ENCODE measurements at places on chromosomes 5 and 9.

GRCh38 chr5:137496919-137497318, 2.2 kb downstream of the SPOCK1 start:
- DNase-seq: no peak

DNA sequence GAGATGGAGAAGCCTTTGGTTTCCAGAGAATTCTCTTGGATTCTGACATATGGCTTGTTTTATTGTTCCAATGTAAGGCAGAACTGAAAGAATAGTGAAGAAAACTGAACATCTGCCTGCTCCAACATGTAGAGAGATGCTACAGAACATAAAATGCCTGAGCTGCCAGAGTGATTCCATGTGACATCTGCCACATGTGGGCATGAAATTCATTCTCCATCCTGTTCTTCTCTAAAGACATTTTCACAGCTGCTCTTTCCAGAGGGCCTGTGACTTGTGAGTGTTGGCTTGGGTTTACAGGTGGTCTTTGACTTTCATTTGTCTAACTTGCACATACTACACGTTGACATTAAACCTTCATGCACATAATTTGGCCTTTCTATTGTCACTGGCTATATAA, 33.7 kb upstream of the TXN start:
- DNase-seq: no peak

GRCh38 chr5:76704131-76704663, 11.7 kb upstream of the F2R start:
- no peak for DNase-seq

DNA sequence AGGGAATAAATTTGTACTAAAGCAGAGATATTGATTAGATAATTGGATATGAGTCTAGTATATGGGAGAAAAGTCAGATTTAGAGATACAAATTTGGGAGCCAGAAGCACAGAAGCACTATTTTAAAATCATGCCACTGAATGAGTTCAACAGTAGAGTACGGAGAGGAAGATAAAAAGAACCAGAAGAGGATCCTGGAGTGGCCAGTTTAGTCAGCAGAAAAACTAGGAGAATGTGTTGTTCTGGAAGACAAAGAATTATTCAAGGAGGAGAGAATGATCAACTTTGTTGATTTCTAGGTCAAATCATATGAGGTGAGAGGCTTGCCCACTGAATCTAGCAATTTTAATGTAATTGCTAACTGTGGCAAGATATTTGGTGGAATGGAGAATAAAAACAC, 67.0 kb downstream of the NIPBL start:
- no peak for DNase-seq

- no peak for DNase-seq
Measured at GRCh38 chr5:122985954-122986721, 50.4 kb downstream of the PPIC start.

GRCh38 chr9:135789838-135790291, 87.9 kb downstream of the KCNT1 start:
- no peak for DNase-seq

- DNase-seq: no peak
Measured at GRCh38 chr5:128925973-128926372, 39.3 kb upstream of the SLC27A6 start.

- no peak for DNase-seq
Measured at GRCh38 chr9:86096386-86096785, 3.0 kb downstream of the GOLM1 start.

DNA sequence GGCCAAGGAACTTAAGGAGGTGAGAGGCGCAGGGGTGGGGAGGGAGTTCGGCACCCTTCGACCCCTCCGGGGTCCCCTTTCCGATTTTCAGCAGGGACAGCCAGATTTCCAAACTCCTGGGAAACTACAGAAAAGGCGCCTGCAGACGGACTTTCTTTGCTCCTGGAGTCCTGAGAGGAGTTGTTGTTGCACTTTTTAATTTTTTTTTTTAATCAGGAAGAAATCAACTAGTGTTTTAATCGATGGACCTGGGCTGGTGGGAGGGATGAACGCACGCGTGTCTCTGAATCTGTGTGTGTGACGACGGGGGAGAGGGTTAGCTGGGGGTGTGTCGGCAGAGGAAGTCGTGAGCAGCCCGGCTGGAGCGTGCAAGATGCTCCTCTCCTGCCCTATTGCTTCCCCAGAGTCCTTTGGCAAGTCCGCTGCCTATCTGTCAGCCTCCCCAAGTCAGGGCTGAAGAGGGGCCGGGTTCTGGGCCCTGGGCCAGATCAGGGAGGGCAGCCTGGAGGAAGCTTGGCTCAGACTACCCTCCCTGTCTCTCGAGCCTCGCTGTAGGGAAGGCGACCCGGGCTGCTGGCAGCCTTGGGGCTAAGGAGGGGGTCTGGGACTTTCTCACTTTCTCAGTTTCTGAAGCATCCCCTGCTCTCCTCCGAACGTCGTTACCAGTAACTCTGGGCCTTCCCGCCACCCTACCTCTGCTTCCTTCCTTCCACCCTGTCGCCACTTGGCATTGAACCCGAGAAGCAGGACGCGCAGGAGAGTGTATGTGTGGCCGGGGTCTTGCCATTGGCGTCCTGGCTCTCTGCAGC, 731 bp downstream of the PRR16 start:
- DNase-seq: no peak

GRCh38 chr5:124136609-124137008, 609.8 kb downstream of the ZNF608 start:
- no peak for DNase-seq

- no peak for DNase-seq
Measured at GRCh38 chr9:108396193-108396592, 459.6 kb downstream of the ACTL7B start.

DNA sequence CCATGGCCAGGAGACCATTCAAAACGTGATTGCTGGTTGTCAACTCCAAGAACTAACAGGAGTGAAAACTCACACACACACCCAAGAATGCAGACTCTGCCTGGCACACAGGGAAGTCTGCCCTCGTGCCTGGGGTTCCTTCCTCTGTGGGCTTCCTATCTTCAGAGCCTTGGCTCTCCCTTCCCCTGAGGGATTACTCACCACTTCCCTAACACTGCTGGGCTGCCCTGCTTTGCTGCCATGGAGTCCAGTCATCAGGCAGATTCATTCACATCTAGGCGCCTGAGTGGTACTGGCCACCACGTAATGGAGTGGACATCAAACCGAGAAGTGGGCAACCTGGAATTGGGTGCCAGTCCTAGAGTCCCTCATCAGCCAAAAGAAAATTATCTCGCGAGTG, 76.4 kb upstream of the PRSS3 start:
- DNase-seq: no peak

DNA sequence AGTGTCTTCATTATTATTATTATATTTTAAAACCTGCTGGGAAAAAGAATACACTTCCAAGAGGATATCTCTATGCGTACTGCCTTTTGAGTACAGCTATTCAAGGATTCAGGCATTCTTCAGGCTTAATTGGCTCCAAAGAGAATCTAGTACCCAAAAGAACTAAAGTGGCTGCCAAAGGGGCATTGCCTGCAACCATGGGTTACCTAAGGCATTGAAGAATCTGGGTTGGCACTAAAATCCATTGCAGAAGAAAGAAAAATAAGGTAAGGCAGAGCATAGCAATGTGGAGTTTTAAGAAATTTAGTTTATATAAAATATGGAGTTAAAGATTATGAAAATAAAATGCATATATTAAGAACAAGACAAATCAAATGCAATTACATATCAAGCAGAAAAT, 223.5 kb downstream of the TMEM161B start:
- DNase-seq: no peak

GRCh38 chr5:147204576-147204975, 30.2 kb upstream of the STK32A start:
- no peak for DNase-seq

DNA sequence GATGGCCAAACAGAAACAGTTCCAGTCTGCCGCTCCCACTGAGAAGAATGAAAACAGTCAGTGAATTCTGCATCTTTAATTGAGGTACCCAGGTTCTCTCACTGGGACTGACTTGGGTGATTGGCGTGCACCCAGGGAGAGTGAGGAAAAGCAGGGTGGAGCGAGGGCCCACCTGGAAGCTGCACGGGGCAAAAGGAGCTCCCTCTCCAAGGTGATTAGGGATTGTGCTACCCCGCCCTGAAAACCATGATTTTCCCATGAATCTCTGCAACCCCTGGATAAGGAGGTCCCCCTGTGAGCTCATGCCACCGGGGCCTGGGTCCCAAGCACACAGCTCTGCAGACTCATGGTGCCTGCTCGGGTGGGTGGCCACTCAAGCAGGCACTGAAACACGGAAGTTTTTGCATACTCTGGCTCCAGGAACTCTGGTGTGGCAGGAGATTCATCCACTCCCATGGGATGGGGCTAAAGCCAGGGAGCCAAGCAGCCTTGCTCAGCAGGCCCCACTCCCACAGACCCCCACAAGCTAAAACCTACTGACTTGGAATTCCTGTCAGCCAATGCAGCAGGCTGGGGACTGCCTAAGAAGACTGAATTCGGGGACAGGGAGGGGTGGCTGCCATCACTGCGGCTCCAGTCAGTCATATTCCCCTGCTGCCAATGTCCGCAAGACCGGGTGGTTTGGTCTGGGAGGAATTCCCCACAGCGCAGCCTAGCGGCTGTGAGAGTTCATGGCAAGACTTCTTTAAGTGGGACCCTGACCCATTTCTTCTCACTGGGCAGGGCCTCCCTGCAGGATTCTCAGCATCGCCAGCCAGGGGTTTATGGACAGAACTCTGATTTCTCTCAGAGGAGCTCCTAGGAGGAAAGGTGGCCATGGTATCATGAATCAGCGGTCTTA, 652.2 kb upstream of the RGMB start:
- DNase-seq: no peak

DNA sequence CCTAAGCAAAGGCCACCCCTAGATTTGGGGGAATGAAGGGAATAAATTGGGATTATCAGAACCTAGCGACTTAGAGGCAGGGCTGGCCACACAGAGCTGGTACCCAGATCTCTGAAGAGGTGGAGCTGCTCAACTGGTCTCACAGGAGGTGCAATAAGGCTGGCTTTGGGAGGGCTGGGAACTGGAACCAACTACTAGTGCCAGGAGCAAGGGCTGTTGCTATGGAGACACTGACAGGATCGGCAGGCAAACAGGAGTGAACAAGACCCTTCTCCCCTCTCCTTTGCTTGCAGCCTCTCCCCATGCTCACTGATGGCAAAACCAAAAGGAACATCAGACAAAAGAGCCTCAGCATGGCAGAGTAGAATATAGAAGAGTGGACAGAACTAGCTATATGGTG, 17.0 kb upstream of the WHRN start:
- no peak for DNase-seq

GRCh38 chr9:134355561-134356279, 29.5 kb downstream of the RXRA start:
- no peak for DNase-seq

- no peak for DNase-seq
Measured at GRCh38 chr5:31854181-31855133, 215.5 kb downstream of the PDZD2 start.

DNA sequence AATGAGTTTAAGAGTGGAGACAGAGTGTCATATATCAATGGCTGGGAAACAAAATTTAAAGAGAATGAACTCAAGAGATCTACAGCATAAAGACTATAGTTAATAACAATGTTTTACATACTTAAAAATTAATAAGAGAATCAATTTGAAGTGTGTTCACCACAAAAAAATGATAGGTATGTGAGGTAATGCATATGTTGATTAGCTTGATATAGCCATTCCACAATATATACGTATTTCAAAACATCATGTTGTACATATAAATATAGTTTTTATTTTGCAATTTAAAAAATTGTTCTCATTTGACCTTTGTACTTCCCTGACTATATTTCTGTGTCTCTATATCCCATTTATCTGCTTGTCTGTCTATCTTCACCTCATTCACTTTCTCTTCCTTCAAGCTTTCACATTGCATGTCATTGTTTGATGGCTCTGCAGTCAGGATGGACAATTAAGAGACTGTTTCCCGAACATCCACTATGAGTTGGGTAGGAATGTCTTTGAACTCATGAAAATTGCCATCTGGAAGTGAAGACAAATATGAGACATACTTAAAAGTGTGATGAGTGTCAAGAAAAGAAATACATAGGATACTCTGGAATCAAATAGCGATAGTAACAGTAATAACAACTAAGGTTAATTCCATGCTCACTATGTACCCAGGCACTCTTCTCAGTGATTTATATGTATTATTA, 359.9 kb upstream of the ACTBL2 start:
- DNase-seq: no peak

- DNase-seq: no peak
Measured at GRCh38 chr5:138542180-138542955, 668 bp downstream of the ETF1 start.

GRCh38 chr5:95059636-95060035, 225.3 kb downstream of the MCTP1 start:
- DNase-seq: no peak

DNA sequence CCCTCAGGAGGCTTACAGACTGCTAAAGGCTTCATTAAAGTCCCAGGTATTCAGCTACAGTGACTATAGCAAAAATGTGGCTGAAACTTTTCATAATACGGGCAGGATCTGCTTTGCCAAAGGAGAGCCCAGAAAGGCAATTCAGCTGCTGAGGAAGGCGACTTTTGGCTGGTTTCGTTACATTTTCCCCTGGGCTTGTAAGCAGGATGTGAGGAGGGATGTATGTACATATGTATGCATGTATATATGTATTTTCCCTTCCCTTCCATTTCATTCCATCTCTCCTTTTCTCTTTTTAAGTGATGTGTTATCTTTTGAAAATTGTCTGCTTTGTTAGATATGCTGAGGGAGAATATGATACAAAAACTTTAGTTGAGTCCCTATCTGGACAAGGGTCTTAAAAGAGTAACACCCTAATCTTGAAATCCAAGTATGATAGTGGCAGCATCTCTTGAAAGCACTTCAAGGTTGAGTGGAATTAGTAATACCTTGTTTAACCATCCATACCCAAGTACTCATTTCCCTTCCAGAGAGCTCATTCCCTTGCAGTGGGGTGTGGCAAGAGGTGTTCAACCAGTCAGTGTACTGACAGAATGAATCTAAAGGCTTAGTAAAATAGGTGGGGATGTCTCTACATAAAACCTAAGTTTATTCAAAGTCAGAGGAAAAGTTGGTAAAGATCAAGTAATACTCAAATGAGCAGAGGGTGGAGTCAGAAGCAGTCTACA, 28.7 kb downstream of the RAD1 start:
- DNase-seq: no peak

DNA sequence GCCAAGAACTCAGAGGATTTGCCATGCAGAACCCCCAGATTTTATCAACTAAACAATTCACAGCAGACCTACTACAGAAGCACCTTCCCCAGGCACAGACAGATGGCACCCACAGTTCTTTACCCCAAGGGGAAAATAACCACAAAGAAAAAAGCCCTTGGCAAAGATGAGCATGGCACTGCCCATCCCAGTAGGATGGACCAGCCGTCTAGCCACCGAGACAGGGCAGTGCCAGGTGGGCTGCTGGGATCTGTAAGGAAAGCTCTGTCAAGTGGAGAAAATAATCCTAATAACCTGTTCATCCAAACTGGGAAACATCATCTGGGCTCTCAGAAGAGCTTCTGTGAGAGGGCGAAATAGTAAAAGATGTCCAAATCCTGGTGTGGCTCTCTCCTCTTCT, 130.0 kb downstream of the COL23A1 start:
- DNase-seq: no peak

All from activated CD8-positive, alpha-beta T cell treated with anti-CD3 and anti-CD28 coated beads, Interleukin-2, amount 10 ng/mL, durations not matched to agents 7 days and 5 days (primary cell).